Progenitor cell of endocrine pancreas (in vitro differentiated cells): ENCODE measurements at places on chromosomes 6 and 20. TPM values are rescaled to one million over a fixed set of nuclear protein-coding genes. Genes with fewer than 3 reads are reported as not detected.

The PLCG1 gene
- 391 and 395 TPM in 2 replicates for total RNA-seq

DNA sequence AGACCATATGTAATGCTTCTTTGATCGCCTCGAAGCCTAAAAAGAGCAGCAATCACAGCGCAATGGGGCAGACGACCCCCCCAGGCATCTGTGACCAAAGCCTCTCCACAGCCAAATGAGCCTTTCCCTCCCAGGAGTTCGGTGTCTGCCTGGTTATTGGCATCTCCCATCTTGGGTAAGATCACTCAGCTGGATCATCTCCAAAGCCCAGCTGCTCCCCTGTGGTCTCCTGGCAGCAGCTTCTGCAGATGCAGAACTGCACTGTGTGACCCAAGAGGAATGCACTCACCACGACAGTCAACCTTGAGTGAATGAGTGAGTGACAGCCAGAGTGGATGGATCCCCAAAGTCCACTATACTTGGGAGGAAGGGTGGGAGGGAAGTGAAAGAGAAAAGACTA is 44.8 kb upstream of the IYD start:
- no peak for DNase-seq

- no peak for DNase-seq
Measured at GRCh38 chr6:160135907-160136655, 14.5 kb downstream of the SLC22A1 start.

The PGC gene
- total RNA-seq = not detected in 2 replicates

- no peak for DNase-seq
Measured at GRCh38 chr20:19992996-19993908, 23.9 kb upstream of the NAA20 start.

DNA sequence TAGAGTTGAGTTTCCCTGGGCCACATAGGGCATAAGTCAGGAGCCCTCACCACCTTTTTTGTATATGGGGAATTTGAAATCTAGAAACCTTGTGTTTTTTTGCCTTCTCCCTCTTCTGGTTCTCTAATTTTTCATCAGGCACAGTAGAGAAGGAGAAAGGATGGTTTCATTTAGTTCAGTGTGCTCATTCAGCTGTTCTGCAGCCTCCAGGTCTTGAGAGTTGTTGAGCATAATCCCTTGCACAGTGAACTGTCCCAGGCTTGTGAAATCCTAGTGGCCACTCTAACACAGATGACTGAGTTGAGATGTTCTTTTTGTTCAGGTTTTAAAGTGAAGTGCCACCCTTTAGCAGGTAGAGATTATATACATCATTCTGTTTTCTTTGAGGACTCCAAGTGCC is 183.5 kb downstream of the CDKAL1 start:
- DNase-seq = no peak

DNA sequence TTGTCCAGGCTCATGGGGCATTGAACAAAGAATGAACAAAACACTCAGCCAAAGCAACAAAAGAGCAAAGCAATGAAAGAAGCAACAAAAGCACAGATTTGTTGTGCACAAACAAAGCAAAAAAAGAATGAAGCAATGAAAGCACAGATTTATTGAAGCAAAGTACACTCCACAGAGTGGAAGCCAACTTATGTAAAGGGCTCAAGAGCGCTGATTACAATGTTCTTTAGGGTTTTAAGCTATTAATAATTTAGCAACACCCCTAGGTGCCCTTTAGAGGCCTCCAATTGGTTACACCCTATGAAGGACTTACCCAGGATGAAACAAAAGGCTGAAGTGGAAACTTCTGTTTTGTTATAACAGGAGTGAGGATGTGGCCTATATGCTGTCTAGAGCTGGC is 179.2 kb upstream of the PROKR2 start:
- DNase-seq = no peak

The OTOR gene
- not detected in 2 replicates for total RNA-seq

- no peak for DNase-seq
Measured at GRCh38 chr20:39698752-39699151, 736.6 kb downstream of the DHX35 start.

DNA sequence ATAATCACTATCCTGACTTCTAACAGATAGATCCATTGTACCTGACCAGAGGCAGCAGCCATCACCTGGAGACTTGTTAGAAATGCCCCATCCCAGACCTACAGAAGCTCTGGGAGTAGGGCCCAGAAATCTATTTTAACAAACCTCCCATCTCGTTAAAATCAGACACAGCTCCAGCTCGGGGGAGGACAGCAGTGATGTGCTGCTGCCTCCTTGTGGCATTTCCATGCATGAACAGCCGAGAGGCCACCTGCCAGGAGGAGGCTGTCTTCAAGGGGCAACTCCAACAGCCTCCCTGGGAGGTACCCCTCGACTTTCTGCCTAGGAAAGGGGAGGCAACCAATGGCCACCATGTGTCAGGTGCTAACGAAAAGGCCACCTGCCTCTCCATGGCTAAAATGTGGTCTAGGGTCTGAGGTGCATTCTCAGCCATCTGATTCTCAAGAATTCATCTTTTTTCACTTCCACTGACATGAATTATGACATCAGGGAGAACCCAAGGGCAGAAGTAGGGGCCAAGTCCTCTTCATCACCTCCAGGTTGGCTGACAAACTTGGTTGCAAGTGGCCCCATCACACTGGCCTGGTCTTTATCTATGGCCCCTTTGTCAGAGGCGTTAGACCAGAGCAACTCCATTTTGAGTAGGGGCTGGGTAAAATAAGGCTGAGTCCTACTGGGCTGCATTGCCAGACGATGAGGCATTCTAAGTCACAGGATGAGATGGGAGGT is 12.2 kb upstream of the KCNK15 start:
- peak; percentile 46 for DNase-seq

The PRR18 gene
- total RNA-seq = 0.60 and 0.93 TPM in 2 replicates

GRCh38 chr20:50308513-50309279 is 118.1 kb downstream of the CEBPB start:
- DNase-seq = no peak

DNA sequence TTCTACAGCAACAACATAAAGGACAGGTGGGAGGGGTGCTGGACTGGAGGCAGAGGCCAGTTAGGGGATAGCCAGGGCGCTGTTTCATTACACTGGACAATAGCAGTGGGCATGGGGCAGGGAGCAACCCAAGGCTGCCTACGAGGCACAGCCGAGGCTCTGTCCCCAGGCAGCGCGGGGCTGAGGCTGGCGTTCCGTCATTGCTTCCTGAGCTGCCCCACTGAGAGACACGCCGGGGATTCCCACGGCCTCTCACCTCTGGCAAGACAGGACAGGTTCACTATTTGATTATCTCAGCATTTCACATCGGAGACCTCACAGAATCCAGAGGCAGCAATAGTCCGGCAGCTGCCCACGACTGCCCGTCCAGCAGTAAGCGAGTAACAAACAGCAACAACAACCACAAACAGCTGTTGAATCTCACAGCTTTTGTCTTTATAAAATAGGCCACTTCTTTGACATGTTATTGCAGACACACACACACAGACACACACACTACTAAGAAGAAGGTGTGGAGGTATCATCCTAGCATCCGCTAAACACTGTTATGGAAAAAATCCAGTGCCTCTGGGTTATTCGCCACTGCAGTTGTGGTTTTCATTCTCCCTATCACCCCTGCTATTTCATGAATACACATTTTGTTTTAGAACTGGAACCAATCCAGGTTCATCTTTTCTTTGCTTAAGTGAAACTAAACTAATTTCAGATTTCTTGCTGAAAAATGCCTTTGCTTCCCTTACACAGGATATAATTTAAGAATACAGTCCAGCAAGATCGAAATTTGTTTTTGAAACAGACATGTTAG is 19.5 kb downstream of the KIF25 start:
- DNase-seq = no peak

DNA sequence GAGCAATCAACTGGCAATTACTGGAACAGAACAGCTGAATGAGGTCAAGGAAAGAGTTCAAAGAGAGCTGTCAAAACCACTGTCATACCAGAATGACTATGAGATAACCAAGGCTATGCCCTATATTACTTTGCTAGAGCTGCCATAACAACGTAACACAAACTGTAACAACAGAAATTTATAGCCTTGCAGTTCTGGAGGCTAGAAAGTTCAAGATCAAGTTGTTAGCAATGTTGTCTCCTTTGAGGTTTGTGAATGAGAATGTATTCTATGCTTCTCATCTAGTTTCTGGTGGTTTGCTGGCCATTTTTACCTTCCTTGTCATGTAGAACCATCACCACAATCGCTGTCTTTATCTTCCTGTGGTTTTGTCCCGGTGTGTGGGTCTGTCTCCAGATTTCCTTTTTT is 1323.0 kb upstream of the GJE1 start:
- DNase-seq = no peak

The WFDC12 gene
- not detected in 2 replicates for total RNA-seq

The GRM1 gene
- total RNA-seq = 0.40 and 0.41 TPM in 2 replicates

GRCh38 chr20:59376109-59376841 is 75.9 kb downstream of the EDN3 start:
- no peak for DNase-seq

The TCP11 gene
- total RNA-seq = not detected in 2 replicates
